Aorta (tissue), 5 donors: ENCODE measurements at places on chromosomes 1 and 21. TPM values are rescaled to one million over a fixed set of nuclear protein-coding genes. Genes with fewer than 3 reads are reported as not detected.

Gene C1orf87
- 0.23 TPM for total RNA-seq

DNA sequence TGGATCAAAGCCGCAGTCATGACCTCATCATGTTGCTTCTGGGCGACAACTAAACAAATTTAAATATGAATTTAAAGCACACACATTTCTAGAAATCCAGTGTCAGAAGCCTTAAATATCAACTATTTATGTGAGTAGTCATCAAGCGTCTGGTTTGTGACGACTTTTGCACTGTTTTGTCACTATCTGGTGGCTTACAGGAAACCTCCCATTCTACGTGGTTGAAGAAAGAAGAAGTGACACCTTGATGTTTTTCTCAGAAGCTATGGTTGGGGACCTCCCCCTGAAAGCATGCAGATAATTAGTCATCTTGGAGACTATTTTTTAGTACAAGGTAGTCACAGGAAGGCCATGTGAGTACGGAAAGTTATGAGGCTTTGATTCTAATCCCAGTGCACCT, 58.5 kb downstream of the TENT5C start:
- no peak overlapping the region for H3K4me3 ChIP-seq
- no peak for DNase-seq
- H3K4me1 ChIP-seq = no peaks in the 10 kb centered on the region
- H3K27ac ChIP-seq = no peak overlapping the region

Gene TEDDM1
- not detected for total RNA-seq

- H3K4me3 ChIP-seq = no peak overlapping the region
- no peaks in the 10 kb centered on the region for H3K36me3 ChIP-seq
- H3K27ac ChIP-seq = no peak overlapping the region
- no peak for DNase-seq
- H3K4me1 ChIP-seq = no peaks in the 10 kb centered on the region
These were observed 42.4 kb upstream of the ESRRG start for GRCh38 chr1:216765346-216766300.

Gene ATP6V1G3
- total RNA-seq = not detected

DNA sequence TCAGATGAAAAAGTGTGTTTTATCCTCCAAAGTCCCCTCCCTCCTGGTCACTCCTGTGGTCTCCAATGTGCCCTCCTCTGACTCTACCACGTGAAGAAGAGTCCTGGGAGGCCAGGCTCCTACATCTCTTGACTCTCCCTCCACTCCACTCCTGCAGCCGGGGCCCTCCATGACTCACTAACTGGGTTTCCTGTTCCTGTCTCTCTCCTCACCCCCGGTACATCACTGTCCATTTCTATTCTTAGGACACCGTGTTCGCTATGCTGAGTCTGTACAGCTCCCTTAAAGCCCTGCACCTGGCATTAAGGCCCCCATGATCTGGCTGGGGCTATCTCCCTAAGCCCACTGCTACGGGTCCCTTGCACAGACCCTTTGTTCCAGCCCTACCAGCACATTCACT, 93.4 kb downstream of the BCAR3 start:
- H3K4me1 ChIP-seq = no peaks in the 10 kb centered on the region
- no peaks in the 10 kb centered on the region for H3K27me3 ChIP-seq
- H3K27ac ChIP-seq = no peak overlapping the region
- no peak for DNase-seq
- no peak overlapping the region for H3K4me3 ChIP-seq

Gene VSIG8
- total RNA-seq = not detected

GRCh38 chr1:38123356-38124135, 77.0 kb upstream of the POU3F1 start:
- DNase-seq = no peak
- no peak overlapping the region for H3K27ac ChIP-seq
- H3K36me3 ChIP-seq = no peaks in the 10 kb centered on the region
- H3K4me1 ChIP-seq = no peaks in the 10 kb centered on the region

DNA sequence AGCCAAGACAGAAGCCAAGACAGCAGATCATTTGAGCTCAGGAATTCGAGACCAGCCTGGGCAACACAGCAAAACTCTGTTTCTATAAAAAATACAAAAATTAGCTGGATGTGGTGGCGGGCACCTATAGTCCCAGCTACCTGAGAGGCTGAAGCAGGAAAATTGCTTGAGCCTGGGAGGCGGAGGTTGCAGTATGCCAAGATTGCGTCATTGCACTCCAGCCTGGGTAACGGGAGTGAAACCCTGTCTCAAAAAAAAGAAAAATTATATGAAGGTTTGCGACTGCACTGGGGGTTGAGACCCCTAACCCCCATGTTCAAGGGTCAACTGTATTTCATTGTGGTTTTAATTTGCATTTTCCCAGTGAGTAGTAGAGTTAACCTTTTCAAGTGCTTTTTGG, 16.3 kb downstream of the RNF11 start:
- no peak overlapping the region for H3K27ac ChIP-seq
- DNase-seq = no peak
- H3K4me3 ChIP-seq = no peak overlapping the region
- H3K4me1 ChIP-seq = peaks cover 6% of the 10 kb centered on the region

DNA sequence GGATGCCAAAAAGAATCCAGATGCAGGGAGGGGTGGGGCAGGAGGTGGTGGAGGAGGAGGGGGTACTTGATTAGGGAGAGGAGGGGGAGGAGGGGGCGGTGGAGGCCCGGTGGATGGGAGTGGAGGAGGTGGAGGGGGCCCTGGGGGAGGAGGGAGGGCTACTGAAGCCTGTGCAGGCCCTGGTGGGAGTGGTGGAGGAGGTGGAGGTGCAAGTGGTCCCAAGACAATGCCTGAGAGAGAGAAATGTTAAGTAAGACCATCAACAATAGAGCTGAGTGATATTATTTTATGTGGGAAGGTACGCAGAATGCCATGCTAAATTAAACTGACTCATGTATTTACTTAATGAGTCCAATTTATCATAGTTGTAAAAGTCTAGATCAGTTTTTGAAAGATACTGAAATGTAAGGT, 86.8 kb upstream of the LBR start:
- no peaks in the 10 kb centered on the region for H3K36me3 ChIP-seq
- no peak overlapping the region for H3K4me3 ChIP-seq
- no peak overlapping the region for H3K27ac ChIP-seq

Gene SPRR4
- not detected for total RNA-seq

DNA sequence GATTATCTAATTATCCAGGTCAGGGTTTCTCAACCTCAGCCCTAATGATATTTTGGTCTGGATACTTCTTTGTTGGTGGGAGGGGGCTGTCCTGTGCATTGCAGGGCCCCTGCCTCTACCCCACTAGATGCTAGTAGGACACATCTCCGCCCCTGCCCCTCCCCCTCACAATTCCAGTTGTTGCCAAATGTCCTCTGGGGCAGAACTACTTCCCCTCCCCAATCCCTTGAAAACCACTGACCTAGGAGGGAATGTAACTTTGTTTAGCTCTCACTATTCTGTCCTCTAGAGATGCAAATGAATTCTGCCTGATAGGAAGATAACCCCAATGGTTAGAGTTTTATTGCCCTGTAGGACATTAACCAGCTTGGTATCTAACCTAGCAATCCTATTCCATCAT, 8.1 kb downstream of the CACNA1S start:
- H3K27me3 ChIP-seq = no peaks in the 10 kb centered on the region
- H3K27ac ChIP-seq = no peak overlapping the region
- no peak overlapping the region for H3K4me3 ChIP-seq
- no peaks in the 10 kb centered on the region for H3K36me3 ChIP-seq

GRCh38 chr1:173301507-173301906, 94.4 kb upstream of the TNFSF4 start:
- H3K27ac ChIP-seq = no peak overlapping the region
- H3K36me3 ChIP-seq = no peaks in the 10 kb centered on the region
- H3K4me1 ChIP-seq = no peaks in the 10 kb centered on the region
- DNase-seq = no peak
- H3K4me3 ChIP-seq = no peak overlapping the region
- no peaks in the 10 kb centered on the region for H3K27me3 ChIP-seq

DNA sequence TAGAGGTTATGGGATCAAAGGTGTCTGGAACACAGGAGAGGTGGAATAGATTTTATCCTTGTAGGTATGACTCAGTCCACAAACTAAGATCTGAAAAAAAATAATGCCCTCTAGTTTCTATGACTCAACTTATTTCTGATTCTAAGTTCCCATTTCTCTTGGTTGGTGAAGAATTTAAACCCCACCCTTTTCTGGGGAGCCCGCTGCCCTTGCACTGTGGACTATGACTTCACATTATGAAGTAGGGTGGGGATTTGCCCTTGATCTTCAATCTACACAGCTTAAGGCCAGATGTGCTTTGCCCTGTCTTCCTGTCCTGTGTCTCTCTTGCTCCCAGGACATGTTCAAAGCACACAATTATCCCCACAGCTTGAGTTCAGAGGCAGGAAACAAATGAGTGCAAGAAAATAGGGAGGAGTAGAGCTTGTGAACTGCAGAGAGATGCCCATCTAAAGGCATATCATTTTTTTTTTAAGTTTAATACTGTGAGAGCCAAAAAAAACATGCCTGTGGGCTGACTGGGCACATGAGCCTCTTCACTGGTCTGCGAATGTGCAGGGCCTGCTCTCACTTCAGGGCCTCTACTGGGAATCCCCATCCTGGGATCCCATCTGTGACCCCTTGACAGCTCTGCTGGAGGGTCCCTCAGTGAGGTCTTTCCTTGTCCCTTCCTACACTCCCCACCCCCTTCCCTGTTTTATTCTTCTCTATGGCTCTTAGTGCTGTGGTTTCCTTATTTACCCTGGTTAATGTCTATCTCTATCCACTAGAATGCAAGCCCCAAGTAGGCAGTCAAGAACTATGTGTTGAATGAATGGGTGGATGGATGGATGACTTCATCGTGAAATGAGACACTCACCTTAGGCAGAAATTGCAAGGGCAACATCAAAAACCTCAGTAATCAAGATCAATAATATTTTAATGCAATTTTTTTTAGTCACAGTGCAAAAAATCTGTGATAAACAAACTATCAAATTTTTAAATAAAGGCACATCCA, 61.5 kb downstream of the CD58 start:
- no peaks in the 10 kb centered on the region for H3K4me1 ChIP-seq
- H3K36me3 ChIP-seq = no peaks in the 10 kb centered on the region
- DNase-seq = peak; percentile 69
- H3K27me3 ChIP-seq = no peaks in the 10 kb centered on the region
- peak overlapping the region; percentile 74 for H3K27ac ChIP-seq
- no peak overlapping the region for H3K4me3 ChIP-seq

DNA sequence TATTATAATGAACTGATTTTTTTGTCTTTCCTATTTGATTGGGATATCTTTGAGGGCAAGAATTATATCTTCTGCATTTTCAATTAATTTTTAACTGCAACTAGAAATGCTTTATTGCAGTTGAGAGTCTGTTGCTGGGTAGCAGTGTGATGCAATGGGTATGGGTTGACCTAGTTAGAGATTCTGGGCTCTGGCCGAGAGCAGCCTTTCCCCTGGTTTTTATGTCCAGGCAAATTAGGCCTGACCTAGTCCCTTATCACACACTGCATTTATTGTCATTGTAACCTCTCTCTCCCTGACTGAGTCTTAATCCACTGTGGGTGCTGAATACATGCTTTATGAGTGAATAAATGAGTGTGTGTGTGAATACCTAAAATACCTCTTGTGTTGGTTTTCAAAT, 206.4 kb upstream of the PTGFR start:
- H3K36me3 ChIP-seq = no peaks in the 10 kb centered on the region
- no peaks in the 10 kb centered on the region for H3K4me1 ChIP-seq
- no peak overlapping the region for H3K27ac ChIP-seq
- no peaks in the 10 kb centered on the region for H3K27me3 ChIP-seq

DNA sequence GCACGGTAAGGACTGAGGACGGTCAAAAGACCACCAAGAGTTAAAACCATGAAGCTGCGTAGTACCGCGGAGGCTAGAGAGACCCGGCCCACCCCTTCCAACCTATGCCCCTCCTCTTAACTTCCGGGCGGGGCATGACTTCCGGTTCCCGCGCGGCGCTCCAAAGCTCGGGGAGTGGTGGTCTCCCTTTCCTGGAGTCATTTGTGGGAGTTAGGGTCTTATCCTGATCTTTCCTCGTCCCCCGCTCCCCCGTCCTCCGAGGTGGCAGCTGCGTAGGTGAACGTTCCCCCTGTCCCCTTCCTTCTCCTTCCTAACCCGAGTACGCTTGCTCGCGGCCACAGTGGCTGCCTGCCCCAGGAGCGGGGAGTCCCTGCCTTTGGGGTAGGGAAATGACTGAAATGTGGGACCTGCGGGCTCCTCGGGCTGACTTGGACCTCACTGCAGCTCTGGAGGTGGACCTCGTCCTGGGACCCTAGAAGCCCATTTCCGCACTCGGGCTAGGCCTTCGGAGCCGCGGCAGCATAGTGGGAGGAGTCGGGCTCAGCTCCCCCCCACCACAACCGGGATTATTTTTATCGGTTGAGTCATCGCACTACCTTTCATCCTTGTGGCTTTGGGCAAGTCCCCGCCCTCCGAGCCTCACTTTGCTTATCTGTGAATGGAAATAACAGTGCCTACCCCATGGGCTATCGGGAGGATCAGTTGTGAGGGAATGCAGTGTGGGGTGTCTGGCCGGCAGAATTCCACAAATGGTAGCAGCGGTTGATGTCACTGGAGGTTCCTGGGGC, 24.1 kb downstream of the CELA3A start:
- no peaks in the 10 kb centered on the region for H3K36me3 ChIP-seq
- H3K27ac ChIP-seq = peak overlapping the region; percentile 29
- peak overlapping the region; percentile 71 for H3K4me3 ChIP-seq
- H3K4me1 ChIP-seq = no peaks in the 10 kb centered on the region

Gene G0S2
- 21.3 TPM for total RNA-seq

DNA sequence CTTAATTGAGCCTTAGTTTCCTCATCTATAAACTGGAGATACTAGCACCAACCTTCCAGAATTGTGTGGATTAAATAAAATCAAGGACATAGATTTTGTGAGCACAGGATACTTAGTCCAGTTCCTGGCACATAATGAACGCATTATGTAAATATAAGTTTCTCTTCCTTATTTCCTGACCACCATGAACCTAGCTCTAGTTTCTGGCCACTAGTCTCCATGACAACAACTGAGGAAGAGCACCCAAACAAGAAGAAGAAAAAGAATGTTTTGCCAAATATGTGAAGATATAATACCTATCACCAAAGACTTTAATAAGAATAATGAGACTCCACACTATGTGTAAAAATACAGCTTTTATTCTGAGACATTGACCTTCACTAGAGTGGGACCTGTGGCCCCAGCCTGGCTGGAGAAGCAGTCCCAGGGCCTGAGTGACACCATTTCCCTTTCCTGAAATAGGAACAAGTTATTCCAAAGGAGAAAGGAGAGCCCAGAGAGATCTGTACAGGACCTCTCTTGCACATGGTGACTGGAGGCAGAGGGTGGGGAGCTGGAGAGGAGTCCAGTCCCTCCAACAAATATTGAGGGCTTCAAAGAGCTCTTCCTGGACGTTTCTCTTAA, 940 bp upstream of the USF1 start:
- no peaks in the 10 kb centered on the region for H3K4me1 ChIP-seq
- H3K4me3 ChIP-seq = peak overlapping the region; percentile 13
- peak overlapping the region; percentile 55 for H3K27ac ChIP-seq
- peaks cover 4% of the 10 kb centered on the region for H3K36me3 ChIP-seq
- DNase-seq = peak; percentile 19
- H3K27me3 ChIP-seq = no peaks in the 10 kb centered on the region

GRCh38 chr1:167312871-167313270, 92.2 kb downstream of the POU2F1 start:
- H3K4me1 ChIP-seq = no peaks in the 10 kb centered on the region
- DNase-seq = no peak
- no peaks in the 10 kb centered on the region for H3K27me3 ChIP-seq
- H3K27ac ChIP-seq = no peak overlapping the region
- H3K36me3 ChIP-seq = no peaks in the 10 kb centered on the region
- no peak overlapping the region for H3K4me3 ChIP-seq
